ENCODE measurements at places on chromosomes 4 and X. TPM values are rescaled to one million over a fixed set of nuclear protein-coding genes. Genes with fewer than 3 reads are reported as not detected.

Gene FOXR2
- not detected for total RNA-seq

Gene NPFFR2
- total RNA-seq: not detected

Gene WDR17
- 2.1 TPM for total RNA-seq

Gene SHROOM4
- total RNA-seq: 0.50 TPM

Gene FAM241A
- total RNA-seq: 1.2 TPM

Gene EFHC2
- 0.77 TPM for total RNA-seq

Gene ETNPPL
- not detected for total RNA-seq

Gene UGT2B15
- not detected for total RNA-seq

Gene SCML1
- 7.7 TPM for total RNA-seq

Gene ENPP6
- 0.17 TPM for total RNA-seq

Gene POU4F2
- not detected for total RNA-seq

Gene ADGRG2
- total RNA-seq: under 0.01 TPM
